ENCODE measurements at places on chromosomes 13 and 19.

- DNase-seq, result peak; percentile 33
Measured at GRCh38 chr13:35964863-35965180, 166.4 kb downstream of the DCLK1 start.

GRCh38 chr13:103055166-103055565, 11.1 kb downstream of the SLC10A2 start:
- DNase-seq, result no peak

DNA sequence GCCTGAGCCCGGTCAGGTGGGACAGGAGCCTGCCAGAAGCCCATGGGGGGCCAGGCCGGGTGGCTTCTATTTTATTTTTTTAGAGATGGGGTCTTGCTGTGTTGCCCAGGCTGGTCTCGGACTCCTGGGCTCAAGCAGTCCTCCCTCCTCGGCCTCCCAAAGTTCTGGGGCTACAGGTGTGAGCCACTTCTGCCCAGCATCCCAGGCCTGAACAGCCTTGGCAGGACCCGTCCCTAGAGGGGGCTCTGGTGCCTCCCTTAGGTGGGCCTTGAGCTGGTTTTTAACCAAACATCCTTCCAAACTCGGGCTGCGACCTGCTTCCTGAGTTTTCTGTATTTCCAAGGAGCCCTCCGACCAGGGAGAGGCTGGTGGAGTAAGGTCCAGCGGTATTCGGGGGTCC, 10.5 kb downstream of the COMP start:
- no peak for DNase-seq

GRCh38 chr19:50889638-50890037, 16.4 kb downstream of the KLK2 start:
- no peak for DNase-seq

- DNase-seq, result no peak
Measured at GRCh38 chr19:46471811-46472543, 614 bp upstream of the PNMA8A start.

DNA sequence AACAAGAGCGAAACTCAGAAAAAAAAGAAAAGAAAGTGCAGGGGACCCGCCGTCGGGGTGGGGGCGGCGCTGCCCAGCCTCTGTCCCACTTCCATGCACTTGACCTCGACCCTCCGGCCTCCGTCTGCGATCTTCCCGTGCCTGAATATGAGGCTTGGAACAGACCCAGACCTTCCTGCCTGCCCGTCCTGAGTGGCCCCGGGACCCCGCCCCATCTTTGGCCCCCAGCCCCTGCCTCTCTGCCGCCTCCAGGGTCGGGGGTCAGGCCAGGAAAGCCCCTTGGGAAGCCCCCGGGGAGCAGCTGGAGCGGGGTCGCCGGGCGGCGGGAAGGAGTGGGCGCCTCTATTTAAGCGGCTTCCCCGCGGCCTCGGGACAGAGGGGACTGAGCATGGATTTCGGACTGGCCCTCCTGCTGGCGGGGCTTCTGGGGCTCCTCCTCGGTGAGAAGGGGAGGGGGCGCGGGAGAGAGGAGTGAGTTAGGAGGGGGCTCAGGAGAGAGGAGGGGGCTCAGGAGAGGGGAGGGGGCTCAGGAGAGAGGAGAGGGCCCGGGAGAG, at the start of gene MADCAM1:
MADCAM1 (plus strand) TSS at position 375 of the 554 bp plus-strand sequence; CDS start at position 389, 14 bp downstream.
- no peak for DNase-seq

All from tongue (tissue), 3 donors.